Esophagus muscularis mucosa (tissue), 4 donors: ENCODE measurements at places on chromosomes 1 and 21. TPM values are rescaled to one million over a fixed set of nuclear protein-coding genes. Genes with fewer than 3 reads are reported as not detected.

Gene AIRE
- not detected for total RNA-seq

Gene INSRR
- not detected for total RNA-seq

DNA sequence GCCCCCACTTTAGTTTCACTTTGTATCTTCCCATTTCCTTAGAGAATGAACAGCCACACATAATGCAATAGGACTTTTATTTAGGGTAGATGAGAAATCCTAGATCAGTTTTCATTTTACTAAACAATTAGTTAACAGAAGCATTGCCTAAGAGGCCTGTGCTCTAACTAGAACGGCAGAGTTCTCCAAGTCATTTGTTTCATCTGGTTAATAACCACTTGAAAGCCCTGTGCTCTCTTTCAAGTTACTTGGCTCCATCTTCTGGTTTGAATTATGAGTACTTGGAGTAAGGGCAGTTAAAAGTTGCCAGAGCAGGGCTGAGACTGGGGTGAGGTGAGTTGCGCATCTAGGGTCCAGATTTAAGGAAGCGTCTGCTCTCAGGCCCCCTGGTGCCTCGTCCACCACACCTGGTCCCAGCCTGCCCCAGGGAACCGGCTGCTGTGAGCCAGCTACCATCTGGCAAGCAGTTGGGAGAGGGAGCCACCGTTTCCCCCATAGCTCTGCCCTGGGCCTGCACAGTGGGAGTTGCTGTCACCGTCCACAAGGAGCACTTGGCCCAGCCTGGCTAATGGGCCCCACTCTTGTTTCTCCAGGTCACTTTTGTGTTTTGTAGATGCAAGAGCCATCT, 18.1 kb upstream of the SLC44A3 start:
- no peaks in the 10 kb centered on the region for H3K27me3 ChIP-seq
- no peaks in the 10 kb centered on the region for H3K36me3 ChIP-seq
- DNase-seq: peak; percentile 87
- peaks cover 38% of the 10 kb centered on the region for H3K4me1 ChIP-seq
- no peak overlapping the region for H3K4me3 ChIP-seq

- no peaks in the 10 kb centered on the region for H3K36me3 ChIP-seq
- H3K27me3 ChIP-seq: no peaks in the 10 kb centered on the region
- H3K27ac ChIP-seq: no peak overlapping the region
- no peak overlapping the region for H3K4me3 ChIP-seq
- no peak for DNase-seq
Measured at GRCh38 chr1:93668121-93668520, 13.5 kb downstream of the BCAR3 start.

DNA sequence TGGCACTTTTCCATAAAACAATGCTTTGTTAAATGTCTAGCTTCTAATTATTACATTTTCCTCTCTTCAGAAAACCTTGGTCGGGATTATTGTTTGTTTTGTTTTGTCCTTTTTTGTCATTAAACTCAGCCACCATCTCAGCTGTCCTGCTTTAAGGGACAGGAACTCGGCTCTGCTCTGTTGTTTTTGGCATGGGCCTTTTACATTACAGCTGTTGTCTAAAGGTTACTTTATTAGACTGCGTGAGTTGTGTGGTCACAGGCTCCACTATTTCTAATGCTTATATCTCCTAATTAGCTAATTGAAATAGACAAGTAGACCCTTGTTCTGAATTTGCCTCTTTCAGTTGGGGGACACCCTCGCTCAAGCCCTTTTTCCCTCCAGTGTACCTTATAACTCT, 1.6 kb downstream of the PALMD start:
- H3K4me3 ChIP-seq: peak overlapping the region; percentile 42
- no peaks in the 10 kb centered on the region for H3K27me3 ChIP-seq
- H3K36me3 ChIP-seq: no peaks in the 10 kb centered on the region
- H3K4me1 ChIP-seq: peaks cover 69% of the 10 kb centered on the region
- DNase-seq: no peak

Gene HES4
- 55.3 TPM for total RNA-seq

Gene TNN
- 0.17 TPM for total RNA-seq

Gene DLGAP3
- 0.33 TPM for total RNA-seq

GRCh38 chr21:39318091-39318959, 4.9 kb upstream of the BRWD1 start:
- H3K4me1 ChIP-seq: peaks cover 22% of the 10 kb centered on the region
- H3K4me3 ChIP-seq: no peak overlapping the region
- H3K36me3 ChIP-seq: no peaks in the 10 kb centered on the region
- DNase-seq: no peak
- peak overlapping the region; percentile 76 for H3K27ac ChIP-seq
- no peaks in the 10 kb centered on the region for H3K27me3 ChIP-seq

- no peaks in the 10 kb centered on the region for H3K27me3 ChIP-seq
- H3K4me1 ChIP-seq: no peaks in the 10 kb centered on the region
- H3K4me3 ChIP-seq: no peak overlapping the region
- no peaks in the 10 kb centered on the region for H3K36me3 ChIP-seq
Measured at GRCh38 chr1:59172693-59173092, 124.2 kb upstream of the FGGY start.
